ENCODE measurements at places on chromosomes 5 and 9. TPM values are rescaled to one million over a fixed set of nuclear protein-coding genes. Genes with fewer than 3 reads are reported as not detected.

Gene ALDH1B1
- 25.8 TPM for total RNA-seq

Gene LPAR1
- 0.33 TPM for total RNA-seq

Gene RBM18
- total RNA-seq = 13.4 TPM

Gene SLC34A3
- total RNA-seq = not detected

Gene IFNE
- 1.6 TPM for total RNA-seq

Gene PLPPR1
- not detected for total RNA-seq

Gene TAS2R1
- not detected for total RNA-seq

Gene KCTD16
- 0.19 TPM for total RNA-seq

Gene ADAMTS13
- 0.98 TPM for total RNA-seq

Gene PRRX2
- total RNA-seq = 0.38 TPM

Gene RORB
- total RNA-seq = under 0.01 TPM

Gene GARIN3
- not detected for total RNA-seq

Gene FAM174A
- 17.6 TPM for total RNA-seq

Gene FIBCD1
- 0.29 TPM for total RNA-seq

Gene PDLIM4
- 56.8 TPM for total RNA-seq

Gene MYOZ3
- total RNA-seq = under 0.01 TPM

Gene PCA3
- total RNA-seq = 0.29 TPM

Gene NMUR2
- not detected for total RNA-seq

Gene MFAP3
- 101 TPM for total RNA-seq

Gene PCDHGB5
- total RNA-seq = 22.4 TPM

Gene GFI1B
- total RNA-seq = not detected

Gene CCDC192
- total RNA-seq = not detected

Gene WDR38
- total RNA-seq = not detected

Gene GTF2H2C
- total RNA-seq = 21.6 TPM

Gene CARD9
- total RNA-seq = 0.65 TPM

Gene SKP1
- 244 TPM for total RNA-seq

Gene LCN2
- not detected for total RNA-seq

Gene OTULINL
- total RNA-seq = under 0.01 TPM

Gene BARX1
- total RNA-seq = not detected

Gene CDC26
- 32.9 TPM for total RNA-seq
